Astrocyte (in vitro differentiated cells and primary cell): ENCODE measurements at places on chromosomes 16 and 17. TPM values are rescaled to one million over a fixed set of nuclear protein-coding genes. Genes with fewer than 3 reads are reported as not detected.

SLFN13 gene
- 1.5 and 2.7 TPM in 2 replicates for total RNA-seq

DNA sequence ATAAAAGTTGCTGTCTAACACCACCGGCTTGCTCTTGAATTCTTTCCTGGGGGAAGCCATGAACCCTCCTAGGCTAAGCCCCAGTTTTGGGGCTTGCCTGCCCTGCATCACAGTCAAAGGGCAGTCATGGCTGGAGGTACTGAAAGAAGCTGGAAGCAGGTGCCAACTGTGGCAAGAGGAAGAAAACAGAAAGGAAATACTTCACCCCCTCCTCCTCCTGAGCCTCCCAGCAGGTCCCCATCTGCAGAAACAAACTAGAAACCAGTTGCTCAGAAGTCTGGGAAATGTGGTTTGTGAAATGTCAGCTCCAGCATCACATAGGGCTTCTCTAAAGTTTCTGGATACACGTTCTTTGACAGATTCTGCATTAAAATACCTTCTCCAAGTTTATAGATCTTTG lies 150.0 kb upstream of the PSMD7 start:
- DNase-seq = no peak
- H3K4me1 ChIP-seq = no peaks in the 10 kb centered on the region
- H3K27ac ChIP-seq = no peak overlapping the region
- no peaks in the 10 kb centered on the region for H3K27me3 ChIP-seq
- no peaks in the 10 kb centered on the region for H3K36me3 ChIP-seq
- H3K4me3 ChIP-seq = no peak overlapping the region

NRN1L gene
- 0.82 and 0.91 TPM in 2 replicates for total RNA-seq

DNA sequence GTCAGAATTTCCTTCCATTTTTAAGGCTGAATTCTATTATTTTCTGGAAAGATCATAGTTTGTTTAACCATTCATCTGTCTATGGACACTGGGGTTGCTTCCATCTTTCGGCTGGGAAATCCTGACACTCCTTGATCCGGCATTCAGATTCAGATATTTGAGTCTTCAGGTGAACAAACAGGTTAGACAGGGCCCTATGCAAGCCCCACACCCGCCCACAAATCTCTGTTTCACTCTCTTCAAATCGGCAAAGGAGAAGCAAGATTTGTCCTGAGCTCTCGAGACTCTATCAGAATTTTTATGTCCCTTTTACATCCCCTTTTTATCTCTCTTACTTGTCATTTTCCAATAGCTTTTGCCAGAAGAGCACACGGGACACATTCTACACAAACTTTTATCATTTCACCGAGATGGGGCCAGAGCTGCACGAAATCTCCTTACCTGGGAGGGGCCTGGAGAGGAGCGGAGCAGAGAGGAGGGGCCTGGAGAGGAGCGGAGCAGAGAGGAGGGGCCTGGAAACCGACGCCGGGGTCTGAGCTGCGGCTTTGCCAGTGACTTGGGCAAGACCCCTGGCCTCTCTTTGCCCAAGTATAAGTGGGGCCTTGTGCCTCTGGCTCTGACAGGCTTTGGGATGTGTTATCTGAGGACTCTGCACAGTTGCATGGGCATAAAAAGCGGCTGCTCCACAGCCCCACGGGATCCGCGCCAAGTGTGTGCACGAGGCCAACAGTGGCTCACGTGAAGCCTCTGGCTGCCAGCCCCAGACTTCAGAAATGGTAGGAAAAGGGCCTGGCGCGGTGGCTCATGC lies 54.3 kb upstream of the RBFOX3 start:
- DNase-seq = no peak
- H3K4me3 ChIP-seq = no peak overlapping the region
- no peaks in the 10 kb centered on the region for H3K4me1 ChIP-seq
- no peaks in the 10 kb centered on the region for H3K27me3 ChIP-seq
- no peaks in the 10 kb centered on the region for H3K36me3 ChIP-seq

- no peak overlapping the region for H3K27ac ChIP-seq
- H3K4me3 ChIP-seq = no peak overlapping the region
- no peaks in the 10 kb centered on the region for H3K36me3 ChIP-seq
- no peaks in the 10 kb centered on the region for H3K4me1 ChIP-seq
- no peaks in the 10 kb centered on the region for H3K27me3 ChIP-seq
Observed at GRCh38 chr16:86619239-86619794, 41.0 kb downstream of the FOXL1 start.

GRCh38 chr17:36127199-36127893 lies 23.7 kb downstream of the CCL4 start:
- no peak overlapping the region for H3K4me3 ChIP-seq
- no peak overlapping the region for H3K27ac ChIP-seq
- no peaks in the 10 kb centered on the region for H3K36me3 ChIP-seq
- H3K4me1 ChIP-seq = no peaks in the 10 kb centered on the region
- H3K27me3 ChIP-seq = no peaks in the 10 kb centered on the region

GRCh38 chr17:50626037-50626574 lies 8.6 kb upstream of the ABCC3 start:
- H3K4me3 ChIP-seq = no peak overlapping the region
- peaks cover 4% of the 10 kb centered on the region for H3K27me3 ChIP-seq
- H3K36me3 ChIP-seq = no peaks in the 10 kb centered on the region
- no peaks in the 10 kb centered on the region for H3K4me1 ChIP-seq

- peak; percentile 95 for DNase-seq
- no peaks in the 10 kb centered on the region for H3K27me3 ChIP-seq
- H3K36me3 ChIP-seq = no peaks in the 10 kb centered on the region
- no peak overlapping the region for H3K4me3 ChIP-seq
Observed at GRCh38 chr17:68909066-68909465, 46.1 kb downstream of the ABCA8 start.

GRCh38 chr17:74186498-74186897 lies 17.0 kb upstream of the RPL38 start:
- H3K27ac ChIP-seq = no peak overlapping the region
- no peaks in the 10 kb centered on the region for H3K27me3 ChIP-seq
- H3K4me1 ChIP-seq = no peaks in the 10 kb centered on the region
- H3K4me3 ChIP-seq = no peak overlapping the region

ACSM2B gene
- not detected in 2 replicates for total RNA-seq

GRCh38 chr17:41064301-41064700 lies 1.4 kb downstream of the KRTAP2-4 start:
- no peak for DNase-seq
- no peak overlapping the region for H3K27ac ChIP-seq
- peaks cover 52% of the 10 kb centered on the region for H3K4me1 ChIP-seq
- no peak overlapping the region for H3K4me3 ChIP-seq
- no peaks in the 10 kb centered on the region for H3K36me3 ChIP-seq

GRB7 gene
- 1.8 and 3.3 TPM in 2 replicates for total RNA-seq
